ENCODE measurements at places on chromosomes 2 and 18.

GRCh38 chr18:36744261-36744876, 84.4 kb downstream of the TPGS2 start:
- peak; percentile 72 for DNase-seq

- no peak for DNase-seq
These were observed 98.9 kb upstream of the EPAS1 start for GRCh38 chr2:46198164-46198883.

DNA sequence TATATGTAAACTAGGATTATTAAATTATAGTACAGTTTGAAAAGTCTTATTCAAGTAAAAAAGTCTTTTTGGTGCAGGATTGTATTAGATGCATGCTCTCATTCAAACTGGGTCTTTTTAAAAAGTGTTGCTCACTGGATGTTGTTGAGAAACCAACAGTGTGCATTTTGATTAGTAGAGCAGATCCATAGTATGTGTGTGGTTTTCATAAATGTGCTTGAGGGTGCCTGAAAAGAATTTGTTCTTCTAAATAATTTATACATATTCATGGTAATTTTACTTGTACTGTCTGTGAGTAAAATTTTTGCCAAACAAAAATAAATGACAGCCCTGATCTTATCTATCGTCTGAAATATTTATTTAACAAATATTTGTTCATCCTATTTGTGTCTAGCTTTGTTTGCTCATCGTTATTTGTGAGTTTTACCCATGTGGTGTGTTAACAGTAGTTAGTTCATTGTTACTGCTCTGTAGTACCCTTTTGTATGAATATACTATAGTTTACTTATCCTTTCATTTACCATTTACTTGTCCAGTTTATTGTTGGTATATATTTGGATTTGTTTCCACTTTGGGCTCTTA, 50.4 kb downstream of the PTPN4 start:
- no peak for DNase-seq

DNA sequence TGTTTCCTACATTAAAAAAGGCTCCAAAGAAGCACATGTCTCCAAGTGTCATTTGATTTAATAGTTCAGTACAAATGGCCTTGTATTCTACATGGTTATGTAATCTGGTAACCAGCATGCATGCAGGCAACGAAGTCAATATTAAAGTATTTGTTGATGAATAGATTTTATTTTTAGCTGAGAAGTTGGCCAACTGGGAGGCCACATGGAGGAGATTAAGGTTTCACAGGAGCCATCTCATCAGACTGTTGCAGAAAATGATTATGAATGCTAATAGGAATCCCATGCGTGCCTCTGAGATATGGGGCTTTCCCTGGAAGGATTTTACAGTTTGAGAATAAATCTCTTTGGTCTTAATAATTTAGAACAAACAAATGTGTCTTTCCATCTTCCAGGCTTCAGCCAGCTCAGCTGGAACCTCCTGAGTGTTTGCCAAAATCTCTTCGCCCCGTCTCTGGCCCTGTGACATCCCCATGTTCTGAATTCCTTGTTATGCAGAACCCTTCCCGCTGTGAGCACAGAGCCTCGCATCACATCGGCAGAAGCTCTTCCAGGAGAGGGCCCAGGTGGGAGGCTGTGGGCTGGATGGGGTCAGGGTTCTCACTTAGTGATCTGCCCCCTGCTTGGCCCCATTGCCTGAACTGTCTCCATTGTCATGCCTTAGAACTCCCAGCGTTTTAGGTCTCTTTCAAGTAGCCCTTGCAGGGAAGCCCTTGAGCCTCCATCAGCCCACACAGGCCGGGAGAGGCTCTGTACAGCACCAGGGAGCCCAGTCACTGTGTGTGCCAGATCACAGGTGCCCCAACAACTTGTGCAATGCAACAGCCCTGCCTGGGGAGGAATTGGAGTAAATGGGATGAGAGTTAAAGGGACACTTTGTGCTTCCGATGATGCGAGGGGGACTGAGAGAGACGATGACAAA, 190.5 kb upstream of the TWIST2 start:
- no peak for DNase-seq

DNA sequence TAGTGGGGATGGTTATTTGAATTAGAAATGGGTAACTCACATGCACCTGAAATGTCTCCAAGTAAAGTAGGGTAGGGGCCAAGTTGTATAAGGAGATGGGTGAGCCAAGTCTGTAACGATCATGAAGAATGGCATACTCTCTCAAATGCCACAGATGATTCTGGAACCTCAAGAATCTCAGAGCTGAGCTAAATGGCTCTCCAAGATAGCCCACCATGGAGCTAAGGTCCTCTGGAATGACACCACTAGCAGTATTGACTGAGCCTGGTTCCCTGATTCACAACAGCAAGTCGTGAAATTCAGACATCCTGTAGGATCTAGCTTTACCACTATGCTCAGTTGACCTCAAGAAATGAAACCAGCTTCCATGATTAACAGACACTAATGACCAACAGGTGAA, 115.9 kb upstream of the EPAS1 start:
- no peak for DNase-seq

GRCh38 chr2:232838406-232838874, 31.6 kb upstream of the SNORC start:
- no peak for DNase-seq

GRCh38 chr2:143000599-143000998, 123.1 kb downstream of the KYNU start:
- DNase-seq: no peak

GRCh38 chr2:238897122-238897880, 49.4 kb downstream of the TWIST2 start:
- DNase-seq: no peak

DNA sequence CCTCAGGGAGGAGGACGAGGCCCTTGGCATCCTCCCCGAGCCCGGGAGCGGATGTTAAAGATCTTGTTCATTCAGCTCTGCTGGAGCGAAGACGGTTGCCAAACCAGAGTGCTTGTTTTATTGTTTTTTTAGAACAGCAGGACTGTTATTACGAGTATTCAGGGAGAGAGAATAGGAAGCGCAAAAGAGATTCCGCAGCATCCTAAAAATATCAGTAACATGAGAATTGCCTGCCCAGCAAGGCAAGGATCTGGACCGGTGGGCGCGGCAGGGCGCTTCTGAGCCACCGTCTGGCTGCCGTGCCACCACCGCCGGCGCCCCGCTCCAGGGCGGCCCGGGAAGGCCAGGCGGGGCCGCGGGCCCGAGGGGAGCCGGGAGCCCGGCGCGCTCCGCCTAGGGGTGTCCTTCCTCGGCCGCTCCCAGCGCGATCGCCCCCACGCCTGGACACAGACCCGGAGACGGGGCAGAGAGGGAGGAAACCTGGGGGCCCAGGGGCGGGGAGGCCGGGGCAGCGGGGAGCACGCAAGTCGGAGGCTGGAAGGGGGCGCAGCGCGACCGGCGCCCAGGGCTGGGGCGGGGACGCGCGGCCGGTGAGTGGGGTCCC, 843 bp downstream of the CYS1 start:
- peak; percentile 35 for DNase-seq

DNA sequence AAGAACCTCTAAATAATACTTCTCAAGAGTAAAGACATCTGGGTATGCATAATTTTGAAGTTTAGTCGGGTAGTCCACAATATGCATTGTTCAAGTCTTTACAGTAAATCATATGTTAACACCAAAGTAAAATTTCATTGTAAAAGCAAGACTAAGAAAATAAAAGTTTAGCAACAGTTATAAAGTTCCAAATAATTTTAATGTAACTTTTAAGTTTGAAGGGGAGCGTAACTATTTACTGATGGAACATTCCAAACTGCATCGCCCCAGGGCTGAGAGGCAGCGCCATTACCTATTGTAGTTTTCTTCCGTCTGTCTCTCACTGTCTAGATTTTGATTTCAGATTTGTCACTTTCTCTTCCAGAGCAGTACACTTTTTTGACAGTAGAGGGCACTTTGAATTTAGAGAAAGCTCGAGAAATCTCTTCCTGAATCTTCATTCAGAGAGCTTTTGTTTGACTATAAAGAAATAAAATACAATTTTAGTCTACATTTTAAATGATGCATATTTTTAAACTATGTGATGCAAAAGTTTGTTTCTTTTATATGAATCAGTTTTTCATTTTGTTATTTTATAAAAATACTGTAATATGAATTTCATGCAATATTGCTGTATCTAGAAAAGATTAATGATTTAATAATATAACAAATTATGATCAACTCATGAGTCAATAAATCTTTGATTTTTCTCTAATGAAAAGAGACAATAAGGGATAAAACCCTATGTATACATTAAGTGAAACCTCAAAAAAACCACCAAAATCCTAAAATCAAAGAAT, 389.8 kb downstream of the FIGN start:
- DNase-seq: peak; percentile 20

DNA sequence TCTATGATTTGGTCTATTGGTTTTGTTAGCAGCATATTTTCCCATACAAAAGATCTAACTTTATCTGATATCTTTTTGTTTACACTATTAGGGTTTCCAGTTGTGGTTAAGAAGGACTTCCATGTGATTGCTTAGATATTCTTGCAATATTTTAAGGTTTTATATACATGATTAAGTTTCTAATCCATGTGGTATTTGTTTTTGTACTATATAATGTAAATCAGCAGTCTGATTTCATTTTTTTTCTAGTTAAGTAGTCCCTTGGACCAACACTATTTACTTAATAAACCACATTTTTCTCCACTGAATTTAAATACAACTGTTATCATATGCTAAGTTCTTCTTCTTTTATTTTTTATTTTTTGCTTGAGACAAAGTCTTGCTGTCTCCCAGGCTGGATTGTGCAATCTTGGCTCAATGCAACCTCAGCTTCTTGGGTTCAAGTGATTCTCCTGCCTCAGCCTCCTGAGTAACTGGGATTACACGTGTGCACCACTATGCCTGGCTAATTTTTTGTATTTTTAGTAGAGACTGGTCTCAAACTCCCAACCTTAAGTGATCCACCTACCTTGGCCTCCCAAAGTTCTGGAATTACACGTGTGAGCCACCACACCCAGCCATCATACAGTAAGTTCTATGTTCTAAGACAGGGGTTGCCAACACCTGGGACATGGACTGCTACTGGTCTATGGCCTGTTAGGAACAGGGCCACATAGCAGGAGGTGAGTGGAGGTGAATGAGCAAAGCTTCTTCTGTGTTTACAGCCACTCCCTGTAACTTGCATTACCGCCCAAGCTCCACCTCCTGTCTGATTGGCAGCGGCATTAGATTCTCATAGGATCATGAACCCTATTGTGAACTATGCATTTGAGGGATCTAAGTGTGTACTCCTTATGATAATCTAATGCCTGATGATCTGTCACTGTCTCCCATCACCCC, 58.5 kb upstream of the RAB27B start:
- no peak for DNase-seq

- DNase-seq: no peak
These were observed 16.4 kb upstream of the ABCB11 start for GRCh38 chr2:169047256-169048250.

GRCh38 chr2:136705336-136705735, 60.0 kb upstream of the THSD7B start:
- no peak for DNase-seq

GRCh38 chr2:238596571-238597551, 170.1 kb downstream of the ASB1 start:
- peak; percentile 61 for DNase-seq

GRCh38 chr2:230457073-230457768, 41.2 kb downstream of the SP100 start:
- no peak for DNase-seq

DNA sequence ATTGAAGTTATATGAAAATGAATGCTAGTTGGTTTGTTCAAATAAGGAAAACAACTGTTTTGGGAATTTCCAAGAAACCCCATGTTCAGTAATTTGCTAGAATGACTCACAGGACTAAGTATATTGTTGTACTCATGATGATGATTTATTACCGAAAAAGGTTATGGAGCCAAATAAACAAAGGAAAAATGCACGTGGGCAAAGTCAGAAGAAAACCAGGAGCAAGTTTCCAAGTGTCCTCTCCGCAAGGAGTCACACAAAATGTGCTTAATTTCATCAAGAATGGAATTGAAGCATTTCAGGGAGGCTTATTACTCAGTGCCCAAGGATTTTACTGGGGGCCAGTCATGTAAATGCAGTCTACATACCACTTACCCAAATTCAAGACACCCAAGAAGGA, 1652.4 kb upstream of the TMEFF2 start:
- DNase-seq: no peak

- no peak for DNase-seq
These were observed 56.3 kb downstream of the TIMM21 start for GRCh38 chr18:74204526-74205152.
